ELF-1 (cell line): ENCODE measurements at places on chromosomes 13 and 19.

DNA sequence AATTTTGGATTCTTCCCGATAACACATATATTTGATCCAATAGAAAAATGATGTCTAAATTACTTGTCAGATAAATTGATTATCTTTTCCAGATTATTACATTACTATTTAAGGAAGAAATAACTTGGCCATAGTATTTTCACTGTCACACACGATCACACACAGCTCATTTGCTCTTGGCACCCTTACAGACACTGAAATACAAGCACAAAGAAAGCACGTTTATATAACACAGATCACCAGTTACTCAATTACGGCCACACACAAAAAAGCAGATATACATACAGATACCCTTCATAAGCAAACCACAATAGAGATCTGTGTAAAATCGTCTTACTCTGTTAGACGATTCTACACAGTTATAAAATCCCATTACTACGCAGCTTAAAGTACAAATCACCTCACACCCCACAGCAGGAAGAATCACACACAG is 716 bp upstream of the ZNF420 start:
- no peak for DNase-seq

GRCh38 chr13:91745967-91746366 is 347.5 kb downstream of the GPC5 start:
- DNase-seq = no peak

DNA sequence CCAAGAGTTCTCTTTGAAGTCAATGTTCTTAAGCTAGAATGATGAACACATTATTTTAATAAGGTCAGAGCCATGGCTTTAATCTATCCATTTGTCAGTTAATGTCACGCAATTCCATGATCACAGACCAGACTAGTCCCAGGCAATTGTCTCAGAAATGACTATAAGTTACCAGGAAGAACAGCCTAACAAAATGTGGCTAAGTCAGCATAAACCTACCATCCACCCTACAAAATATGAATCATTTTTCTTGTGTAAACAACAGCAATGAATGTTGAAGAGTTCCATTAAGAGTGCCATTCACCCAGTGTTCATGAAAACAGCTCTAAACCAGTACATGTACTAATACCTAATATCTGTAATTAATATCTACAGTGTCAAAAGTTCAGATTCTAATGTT is 127.5 kb downstream of the KCTD12 start:
- no peak for DNase-seq

DNA sequence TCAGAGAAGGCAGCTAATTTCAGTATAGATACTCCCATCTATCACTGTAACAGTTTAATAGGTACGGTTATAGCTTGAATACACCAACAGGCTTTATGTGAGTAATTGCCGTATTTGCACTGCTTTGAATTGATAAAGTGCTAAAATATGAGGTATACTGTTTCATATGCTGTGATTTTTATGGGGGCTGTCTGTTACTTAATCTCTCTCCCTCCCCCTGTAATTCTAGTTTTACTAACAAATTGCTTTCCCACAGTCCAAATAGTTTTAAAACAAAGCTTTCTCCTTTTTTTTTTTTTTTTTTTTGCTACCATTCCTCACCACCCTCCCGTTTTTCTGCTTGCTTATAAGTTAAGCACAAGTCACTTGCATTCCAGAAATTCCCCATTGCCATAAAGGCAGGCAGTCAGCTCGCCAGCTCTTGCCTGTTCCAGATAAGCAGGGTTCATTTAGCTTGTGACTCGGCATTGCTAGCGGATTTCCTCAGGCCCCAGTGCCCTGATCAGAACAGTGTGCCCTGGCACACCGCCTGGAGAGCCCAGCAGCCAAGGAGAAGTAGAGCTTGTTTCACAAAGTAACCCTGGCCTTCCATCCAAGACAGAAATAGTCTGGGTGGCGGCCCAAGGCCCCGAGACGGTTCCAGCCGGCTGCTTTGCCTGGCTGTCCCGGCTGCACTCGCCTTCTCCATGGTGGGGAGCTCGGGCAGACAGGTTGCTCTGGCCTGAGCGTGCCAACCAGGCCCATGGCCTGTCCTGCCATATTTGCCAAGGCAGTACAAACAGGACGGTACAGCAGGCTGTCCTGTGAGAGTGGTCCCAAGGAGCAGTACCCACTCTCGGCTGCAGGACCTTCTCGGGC is 43.5 kb upstream of the NPAS1 start:
- peak; percentile 86 for DNase-seq

GRCh38 chr19:53537121-53537520 is 824 bp upstream of the ZNF331 start:
- no peak for DNase-seq

GRCh38 chr13:87975035-87975434 is 303.9 kb downstream of the SLITRK5 start:
- no peak for DNase-seq

- no peak for DNase-seq
Observed at GRCh38 chr19:41476583-41476982, 33.6 kb downstream of the ERICH4 start.

- DNase-seq = no peak
Observed at GRCh38 chr13:73450583-73450982, 391.8 kb downstream of the KLF5 start.

DNA sequence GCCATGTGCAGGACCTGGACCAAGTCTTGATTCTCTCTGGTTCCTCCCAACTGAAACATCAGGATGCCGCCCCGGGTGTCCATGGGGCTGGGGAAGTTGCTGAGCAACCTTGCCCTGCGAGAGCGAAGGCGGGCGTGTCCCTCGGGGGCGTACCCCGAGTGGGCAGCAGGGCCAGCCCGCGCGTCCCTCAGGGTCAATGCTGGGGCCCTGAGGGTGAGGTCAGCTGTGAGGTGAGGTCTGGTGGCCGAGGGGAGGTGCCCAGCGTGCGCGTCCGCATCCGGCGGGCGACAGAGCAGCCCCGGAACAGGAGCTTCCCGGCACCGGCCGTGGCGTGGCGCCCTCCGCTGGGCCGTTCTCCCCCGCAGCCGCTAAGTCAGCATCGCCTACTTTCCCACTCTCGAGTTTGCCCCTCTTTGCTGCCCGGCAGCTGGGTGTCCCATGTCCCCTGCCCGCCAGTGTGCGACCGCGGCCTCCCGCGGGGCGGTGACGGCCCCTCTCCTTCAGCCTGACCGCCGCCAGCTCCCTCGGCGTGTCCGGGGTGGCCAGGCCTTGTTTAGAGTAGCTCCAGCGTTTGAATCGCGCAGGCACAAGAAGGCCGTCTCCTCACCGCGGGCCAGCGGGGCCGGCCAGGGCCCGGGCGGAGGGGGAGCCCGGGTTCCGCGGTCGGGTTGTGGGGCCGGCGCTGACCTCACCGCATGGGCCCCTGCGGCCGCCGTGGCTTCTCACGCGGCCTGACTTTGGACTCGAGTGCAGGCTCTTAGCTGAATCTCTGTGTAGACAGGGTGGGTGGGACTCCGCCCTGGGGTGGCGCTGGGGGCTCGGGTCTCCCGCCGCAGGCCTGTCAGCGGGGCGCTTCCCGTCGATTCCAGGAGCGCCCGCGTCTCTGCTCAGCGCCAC is 33.0 kb downstream of the GJA3 start:
- peak; percentile 64 for DNase-seq

- DNase-seq = no peak
Observed at GRCh38 chr13:102328909-102329308, 72.9 kb downstream of the FGF14 start.

- no peak for DNase-seq
Observed at GRCh38 chr13:100300243-100300642, 211.3 kb downstream of the PCCA start.

- DNase-seq = no peak
Observed at GRCh38 chr19:5149932-5150901, 181.3 kb downstream of the KDM4B start.

GRCh38 chr19:45660636-45661035 is 7.4 kb upstream of the GIPR start:
- DNase-seq = no peak

DNA sequence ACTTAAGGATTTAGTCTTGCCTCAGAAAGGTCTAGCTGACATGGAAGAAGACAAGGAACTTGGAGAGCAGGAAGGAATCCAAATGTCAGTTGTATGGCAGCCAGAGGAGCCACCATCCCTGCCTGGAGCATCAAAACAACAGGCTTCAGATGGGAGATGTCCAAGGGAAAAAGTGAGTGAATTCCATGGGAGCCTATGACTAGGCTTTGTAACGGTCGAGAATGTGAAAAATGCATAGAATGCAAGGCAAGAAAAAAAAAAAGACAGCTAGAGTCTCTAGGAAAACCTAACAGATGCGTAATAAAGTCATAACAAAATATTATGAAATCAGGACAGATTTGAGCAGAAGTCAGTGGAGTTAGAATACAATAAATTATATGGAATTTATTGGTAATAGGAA is 183.7 kb upstream of the LSM14A start:
- DNase-seq = peak; percentile 26

GRCh38 chr19:38515896-38516295 is 82.4 kb downstream of the RYR1 start:
- DNase-seq = no peak

DNA sequence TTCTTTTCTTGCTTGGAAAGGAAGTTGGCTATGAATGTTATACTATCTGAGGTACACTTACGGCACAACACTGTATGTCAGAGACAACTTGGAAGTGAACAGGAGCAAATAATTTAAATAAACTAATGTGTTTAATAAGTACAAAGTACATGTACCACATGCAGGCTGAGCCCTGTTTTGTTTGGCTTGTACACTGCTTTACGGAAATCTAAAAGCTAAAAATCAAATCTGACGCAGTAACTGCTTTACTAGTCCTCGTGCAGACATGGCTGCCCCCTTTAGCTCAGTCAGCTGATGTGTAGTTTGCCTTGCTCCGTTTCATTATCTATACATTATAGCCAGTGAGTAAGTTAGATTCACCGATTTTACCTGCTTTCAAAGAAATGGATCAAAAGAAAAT is 36.5 kb downstream of the TDRD3 start:
- DNase-seq = no peak

DNA sequence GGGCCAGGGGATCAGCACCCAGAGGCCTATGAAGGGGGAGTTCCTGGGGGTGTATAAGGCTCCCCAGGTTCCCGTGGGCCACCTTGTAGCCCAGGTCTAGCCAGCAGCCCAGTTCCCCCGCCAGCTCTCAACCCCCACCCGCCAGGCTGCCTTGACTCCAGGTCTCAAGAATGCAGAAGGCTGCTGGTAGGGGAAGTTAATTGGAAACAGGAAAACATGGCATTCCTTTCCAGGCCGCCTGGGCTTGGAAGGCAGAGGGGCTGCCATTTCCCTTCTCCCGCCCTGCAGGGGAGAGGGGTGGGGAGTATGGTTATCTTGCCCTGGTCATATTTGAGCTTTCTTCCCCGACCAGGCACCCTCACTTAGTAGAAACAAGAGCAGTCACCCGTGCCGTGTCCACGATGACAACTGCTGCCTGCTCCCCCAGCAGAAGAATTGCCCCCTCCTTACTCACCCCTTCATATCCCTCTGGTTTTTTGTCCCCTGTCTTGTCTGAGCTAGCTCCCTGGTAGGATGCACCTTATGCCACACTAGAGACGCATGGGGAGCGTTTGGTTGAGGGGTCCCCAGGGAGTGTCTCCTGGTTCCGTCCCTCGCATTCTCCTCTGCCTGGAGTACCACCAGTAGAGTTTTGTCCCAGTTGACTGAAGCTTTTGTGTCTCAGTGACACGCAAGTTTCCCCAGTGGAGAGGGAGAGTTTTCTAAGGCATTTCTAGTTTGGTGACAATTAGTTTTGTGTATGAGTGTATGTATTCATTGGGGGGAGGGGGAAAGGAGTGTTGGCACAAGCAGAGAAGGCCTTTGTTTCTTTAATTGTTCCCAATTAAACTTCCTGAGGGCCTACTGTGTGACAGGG is 4.5 kb downstream of the BICRA start:
- peak; percentile 92 for DNase-seq

DNA sequence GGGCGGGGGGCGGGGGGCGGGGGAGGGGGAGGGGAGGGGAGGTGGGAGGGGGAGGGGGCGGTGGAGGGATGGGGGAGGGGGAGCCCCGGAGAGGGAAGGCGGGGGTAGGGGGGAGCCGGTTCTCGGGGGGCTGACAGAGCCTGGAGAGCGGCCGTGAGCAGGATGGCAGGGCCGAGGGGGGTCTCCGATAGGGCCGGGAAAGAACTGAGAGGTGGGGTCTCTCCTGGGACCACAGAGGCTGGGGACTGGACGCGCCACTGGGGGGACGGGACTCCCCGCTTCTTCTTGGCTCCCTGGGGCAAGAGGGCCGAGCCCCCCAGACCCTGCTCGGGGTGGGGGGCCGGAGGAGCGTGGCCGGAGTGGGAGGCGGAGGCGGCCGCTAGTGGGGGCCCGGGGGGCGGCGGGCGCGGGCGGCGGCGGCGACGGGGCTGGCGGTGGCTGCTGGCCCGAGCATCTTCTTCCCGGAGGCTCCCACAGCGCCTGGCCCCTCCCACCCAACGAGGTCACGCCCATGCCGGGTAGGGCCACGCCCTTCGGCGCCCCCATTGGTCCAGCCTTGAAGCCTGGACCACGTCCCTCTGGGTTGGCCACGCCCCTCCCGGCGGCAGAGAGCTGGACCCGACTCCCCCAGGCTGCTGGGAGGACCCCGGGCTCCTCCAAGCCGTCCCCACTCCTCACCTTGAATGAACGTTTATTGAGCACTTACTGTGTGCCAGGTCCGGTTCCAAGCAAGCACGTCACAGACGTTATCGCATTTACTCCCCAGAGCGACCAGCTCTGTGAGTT is at the start of gene NOVA2:
Gene NOVA2, minus strand, starts transcription at position 313 of the 786 bp plus-strand sequence. CDS start 514 bp downstream, outside the sequence.
- peak; percentile 90 for DNase-seq

GRCh38 chr13:41159174-41159573 is 26.6 kb upstream of the KBTBD6 start:
- DNase-seq = no peak

DNA sequence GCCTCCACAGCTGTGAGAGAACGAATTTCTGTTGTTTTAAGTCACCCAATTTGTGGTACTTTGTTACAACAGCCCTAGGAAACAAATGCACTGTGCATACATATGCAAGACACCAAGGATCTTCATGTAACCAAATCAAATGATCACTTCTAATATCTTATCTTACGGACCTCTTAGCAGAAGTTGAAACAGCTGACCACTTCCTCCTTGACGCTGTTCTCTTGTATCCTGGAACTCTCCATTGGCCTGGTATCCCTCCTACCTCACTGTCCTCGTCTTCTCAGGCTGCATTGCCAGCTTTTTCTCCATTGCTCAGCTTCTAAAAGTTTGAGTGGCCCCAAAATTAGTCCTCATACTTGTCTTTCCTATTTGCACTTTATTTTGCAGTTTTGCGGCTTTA is 200.4 kb downstream of the DLEU7 start:
- no peak for DNase-seq

- DNase-seq = no peak
Observed at GRCh38 chr13:65461590-65461989, 1768.5 kb downstream of the PCDH9 start.
